ENCODE measurements at places on chromosomes 5 and 9.

DNA sequence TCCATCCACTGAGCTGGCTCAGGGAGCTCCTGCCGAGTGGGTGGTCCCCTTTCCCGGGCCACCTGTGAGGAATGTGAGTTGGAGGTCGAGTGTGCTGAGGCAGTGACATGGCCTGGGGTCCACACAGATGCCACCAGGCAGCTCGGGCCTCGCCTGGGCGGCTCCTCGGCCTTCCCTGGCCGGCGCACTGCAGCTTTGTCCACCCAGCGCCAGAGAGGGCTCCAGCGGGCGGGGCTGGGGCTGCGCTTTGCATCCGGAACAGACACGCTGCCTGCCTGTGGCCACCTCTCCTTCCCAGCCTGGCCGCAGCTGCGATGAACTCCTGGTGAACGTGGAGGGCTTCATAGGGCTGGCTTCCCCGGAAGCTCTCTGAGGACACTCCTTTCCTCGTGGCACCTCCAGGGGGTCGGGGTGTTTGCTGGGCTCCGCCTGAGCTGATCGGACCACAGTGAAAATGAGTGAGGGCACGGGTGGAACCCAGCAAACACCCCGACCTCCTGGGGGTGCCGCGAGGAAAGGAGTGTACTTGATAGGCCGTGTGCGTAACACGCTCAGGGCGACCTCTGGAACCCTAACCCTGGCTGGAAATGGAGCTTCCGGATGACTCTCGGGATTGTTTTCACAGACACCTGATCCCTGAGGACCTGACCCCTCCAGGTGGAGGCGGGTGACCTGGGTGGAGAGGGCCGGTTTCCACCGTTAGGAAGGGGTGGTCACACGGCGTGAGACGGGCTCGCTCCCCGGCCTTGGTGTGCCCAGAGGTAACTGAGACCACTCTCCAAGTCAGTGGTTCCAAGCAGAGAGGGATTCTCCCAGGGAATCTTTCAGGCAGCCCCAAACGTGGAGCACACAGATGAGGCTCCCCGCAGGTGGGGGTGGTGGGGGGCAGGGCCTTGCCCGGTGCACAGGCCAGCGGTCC lies 31.8 kb upstream of the RXRA start:
- no peak for DNase-seq

- no peak for DNase-seq
Measured at GRCh38 chr5:129098488-129099183, 4.1 kb downstream of the ISOC1 start.

- no peak for DNase-seq
Measured at GRCh38 chr5:133122711-133123110, 70.9 kb downstream of the HSPA4 start.

- DNase-seq: no peak
Measured at GRCh38 chr5:150289551-150290390, at the start of gene CAMK2A. Gene CAMK2A, minus strand, starts transcription at chr5:150289773. Its CDS starts 148 bp downstream, at chr5:150289625.

DNA sequence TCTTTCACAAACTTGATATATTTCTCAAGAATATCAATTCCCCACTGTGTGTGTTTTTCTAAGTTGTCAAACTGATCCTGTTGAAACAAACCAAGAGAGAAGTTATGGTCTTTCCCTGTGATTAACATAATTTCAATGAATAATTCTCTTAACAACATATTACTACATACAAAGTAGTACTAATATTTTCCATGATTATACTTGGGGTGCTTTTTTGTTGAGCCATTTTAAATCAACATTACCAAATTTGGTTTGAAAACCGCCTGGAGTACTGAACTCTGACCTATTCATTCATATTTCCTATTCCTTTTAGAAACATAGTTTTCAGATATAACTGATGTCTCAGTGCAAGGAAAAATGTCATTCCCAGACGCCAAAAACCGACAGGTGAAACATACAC lies 48.1 kb downstream of the FNBP1 start:
- no peak for DNase-seq

- no peak for DNase-seq
Measured at GRCh38 chr9:3746296-3747275, 220.8 kb upstream of the RFX3 start.

GRCh38 chr5:55102348-55102747 lies at the start of gene GZMA:
Gene GZMA, plus strand, starts transcription at chr5:55102646. Its CDS starts 37 bp downstream, at chr5:55102683.
- no peak for DNase-seq

DNA sequence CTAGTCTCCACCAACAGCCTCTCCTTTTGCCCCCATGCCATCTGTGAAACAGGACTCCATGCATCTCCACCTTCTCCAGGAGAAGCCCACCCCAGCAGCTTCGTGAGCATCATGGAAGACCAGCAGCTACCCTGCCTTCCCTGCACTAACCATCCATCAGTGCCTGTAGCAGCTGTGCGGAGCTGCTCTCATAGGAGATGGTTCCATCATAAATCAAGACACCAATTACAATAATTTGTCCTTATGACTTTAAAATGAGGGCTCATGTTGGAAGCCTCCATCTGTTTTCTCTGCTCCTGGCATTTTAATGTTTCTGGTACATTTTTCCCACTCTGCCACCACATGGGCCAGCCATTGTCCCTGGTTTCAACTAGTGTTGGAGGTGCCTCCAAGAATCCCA lies 69.9 kb downstream of the FGF1 start:
- no peak for DNase-seq

DNA sequence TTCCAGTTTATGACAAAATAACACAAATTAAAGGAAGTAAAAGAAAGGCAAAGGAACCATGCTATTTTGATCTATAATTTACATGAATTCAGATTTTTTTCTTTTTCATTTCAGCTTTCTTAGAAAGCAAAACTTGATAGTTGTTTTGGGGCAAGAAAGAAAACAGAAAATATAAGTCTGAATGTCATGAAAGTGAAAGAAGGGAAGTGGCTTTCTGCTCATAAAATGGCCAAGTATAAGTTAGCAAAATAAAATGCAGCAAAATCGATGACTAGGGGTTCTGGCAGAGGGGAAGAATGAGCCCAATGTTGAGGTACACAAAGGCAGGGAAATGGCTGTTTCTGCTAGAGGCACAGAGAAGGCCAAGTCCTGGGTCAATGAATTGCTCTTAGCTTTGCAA lies 3.0 kb upstream of the IFNW1 start:
- no peak for DNase-seq

Measured in NCI-H187 treated with DMSO at 0.1 percent for 48 hours (cell line).